ENCODE measurements at places on chromosomes 1 and 21.
A peak's percentile ranks its signal among the peaks of the same experiment; 100 is the strongest.

DNA sequence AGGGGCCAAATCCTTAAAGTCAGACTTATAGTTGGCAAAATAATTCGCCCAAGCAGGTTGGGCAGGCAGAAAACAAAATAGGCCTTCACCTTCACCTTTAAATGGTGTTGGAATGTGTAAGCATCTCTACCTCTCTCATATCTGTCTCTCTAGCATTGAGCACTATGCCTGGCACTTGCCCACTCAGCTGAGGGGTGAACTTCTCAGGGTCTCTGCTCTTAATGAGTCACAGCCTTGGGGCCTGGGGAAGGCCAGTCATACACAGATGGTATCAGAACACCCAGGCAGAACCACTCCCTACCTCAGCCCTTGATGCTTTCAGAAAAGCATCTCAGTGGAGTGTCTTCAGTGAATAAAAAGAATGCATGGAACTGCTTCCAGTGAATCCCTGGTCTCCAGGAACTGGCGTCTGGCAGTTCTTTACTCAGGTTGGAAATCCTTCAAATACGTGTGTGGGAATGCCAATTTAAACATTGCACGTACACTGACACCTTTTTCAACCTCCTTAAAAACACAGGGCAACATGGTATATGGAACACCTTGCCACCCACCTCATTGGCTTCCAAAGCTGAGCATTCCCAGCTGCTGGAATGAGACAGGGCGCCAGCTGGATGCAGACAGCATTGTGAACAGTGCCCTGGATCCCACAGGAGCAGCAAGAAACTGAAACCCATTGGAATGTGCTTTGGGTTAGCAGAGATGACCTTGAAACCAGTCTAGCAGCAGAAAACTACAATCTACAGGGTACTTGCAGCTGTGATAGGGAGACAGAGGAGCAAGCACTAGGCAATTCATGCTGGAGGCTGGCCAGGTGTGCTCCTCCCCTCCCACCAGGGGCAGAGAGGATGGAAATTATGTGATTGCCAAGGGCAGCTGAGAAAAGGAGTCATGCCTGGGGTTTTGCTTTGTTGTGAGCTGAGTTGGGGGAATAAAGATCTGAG, 30.0 kb downstream of the ZNF697 start:
- no peak for DNase-seq

GRCh38 chr21:33125680-33126375, 55.9 kb downstream of the OLIG1 start:
- DNase-seq: no peak

DNA sequence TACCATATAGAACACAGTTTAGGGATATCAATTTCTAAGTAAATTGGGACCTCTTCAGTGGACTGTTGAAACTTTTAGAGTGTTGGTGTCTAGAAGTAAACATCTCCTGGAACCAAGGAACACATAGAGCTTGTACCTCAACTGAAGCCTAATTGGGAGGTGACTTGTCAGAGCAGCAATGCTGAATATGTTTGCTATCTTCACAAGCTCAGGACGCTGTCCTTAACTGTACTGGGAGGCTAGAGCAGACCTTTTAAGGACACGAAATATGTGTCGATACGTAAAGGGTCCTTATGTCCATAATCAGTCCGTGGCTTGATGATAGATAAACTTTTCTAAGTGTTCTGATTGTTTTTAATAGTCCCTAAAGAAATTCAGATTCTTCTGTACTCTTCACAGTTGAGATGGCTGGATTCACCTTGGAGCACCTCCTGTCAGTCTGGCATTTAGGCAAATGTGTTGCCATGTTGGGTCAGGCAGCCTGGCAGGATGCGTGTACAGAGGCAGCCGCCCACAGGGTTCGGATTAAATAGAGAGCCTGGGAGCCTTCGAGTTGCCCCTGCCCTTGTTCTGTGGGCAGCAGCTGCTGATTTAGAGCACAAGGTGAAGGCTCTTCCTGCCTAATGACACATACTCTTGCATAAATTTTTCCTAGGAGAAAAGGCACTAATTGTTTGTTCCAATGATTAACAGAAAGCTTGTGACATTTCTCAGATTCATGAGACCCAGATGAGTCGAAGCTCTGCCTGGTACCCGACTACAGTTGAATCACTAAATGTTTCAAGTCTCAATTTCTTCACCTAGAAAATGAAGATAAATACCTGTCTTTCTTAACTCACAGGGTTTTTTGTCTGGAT, 3.6 kb downstream of the ACTN2 start:
- no peak for DNase-seq

DNA sequence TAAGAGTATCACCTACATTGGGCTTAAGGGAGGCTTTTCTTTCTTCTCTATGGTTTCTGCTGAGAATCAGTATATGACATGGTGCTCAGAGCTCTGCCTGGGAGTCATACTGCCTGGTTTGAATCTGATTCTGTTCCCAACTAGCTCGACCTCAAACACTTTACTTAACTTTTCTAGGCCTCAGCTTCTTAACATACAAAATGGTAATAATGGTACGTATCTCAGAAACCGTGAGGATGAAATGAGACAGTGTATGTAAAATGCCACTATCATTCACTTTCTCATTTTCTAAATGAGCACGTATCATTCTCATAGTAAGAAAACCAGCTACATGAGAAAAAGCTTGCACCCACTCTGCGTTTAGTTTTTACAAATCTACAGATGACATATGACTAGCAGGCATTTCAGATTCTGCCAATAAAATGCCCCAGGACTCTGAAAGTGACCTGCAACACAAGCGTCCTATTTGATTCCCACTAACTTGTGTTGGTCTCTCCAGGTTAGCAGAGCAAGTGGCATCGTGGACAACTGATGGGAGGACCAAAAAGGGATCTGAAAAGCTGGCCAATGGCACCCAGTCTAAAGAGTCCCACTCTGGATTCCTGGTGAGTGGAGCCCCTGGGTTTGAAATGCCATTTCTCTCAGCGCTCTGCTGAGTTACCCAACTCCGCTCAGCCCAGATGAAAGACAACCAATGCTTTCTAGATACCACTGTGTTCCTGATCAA, 6.1 kb downstream of the CTNNBIP1 start:
- DNase-seq: no peak

- DNase-seq: no peak
Observed at GRCh38 chr1:36831186-36831810, 203.0 kb downstream of the GRIK3 start.

- DNase-seq: no peak
Observed at GRCh38 chr1:193221651-193222050, 35.2 kb upstream of the B3GALT2 start.

DNA sequence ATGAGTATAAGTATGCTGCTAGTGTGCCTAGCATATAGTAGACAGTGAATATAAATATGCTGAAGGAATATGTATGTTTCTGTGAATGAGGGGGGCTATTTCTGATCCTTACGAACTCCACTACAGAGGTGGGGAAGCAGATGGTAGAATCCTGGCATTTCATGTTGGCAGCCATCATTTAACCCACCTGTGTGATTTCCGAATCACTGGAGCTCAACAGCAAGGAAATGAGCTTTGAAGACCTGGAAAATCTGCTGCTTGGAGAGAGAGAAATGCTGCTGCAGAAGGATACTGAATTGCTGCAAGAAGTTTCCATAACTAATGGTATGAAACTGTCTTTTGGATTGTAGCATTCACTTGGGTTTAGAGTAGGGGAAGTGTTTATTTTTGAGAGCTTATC, 83.5 kb downstream of the RABGAP1L start:
- DNase-seq: no peak

DNA sequence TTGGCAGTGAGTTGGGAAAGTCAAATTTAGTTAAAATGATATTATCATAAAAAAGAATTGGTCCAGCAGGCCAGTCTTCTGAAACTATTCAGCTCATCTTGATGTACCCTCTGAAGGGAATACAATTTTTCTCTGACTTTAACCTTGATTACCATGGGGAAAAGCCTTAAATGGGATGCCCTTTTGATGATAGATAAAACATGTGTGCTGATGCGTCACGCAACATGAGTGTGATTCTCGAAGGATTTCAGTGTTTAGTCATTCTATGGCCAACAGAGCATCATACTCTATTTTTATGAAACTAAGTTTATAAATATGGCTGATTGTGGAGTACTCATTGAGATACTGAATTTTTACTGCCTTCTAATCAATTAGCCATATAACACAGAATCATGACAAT, 171.5 kb downstream of the ZNF281 start:
- DNase-seq: no peak

- no peak for DNase-seq
Observed at GRCh38 chr1:60130703-60131102, 57.1 kb upstream of the C1orf87 start.

DNA sequence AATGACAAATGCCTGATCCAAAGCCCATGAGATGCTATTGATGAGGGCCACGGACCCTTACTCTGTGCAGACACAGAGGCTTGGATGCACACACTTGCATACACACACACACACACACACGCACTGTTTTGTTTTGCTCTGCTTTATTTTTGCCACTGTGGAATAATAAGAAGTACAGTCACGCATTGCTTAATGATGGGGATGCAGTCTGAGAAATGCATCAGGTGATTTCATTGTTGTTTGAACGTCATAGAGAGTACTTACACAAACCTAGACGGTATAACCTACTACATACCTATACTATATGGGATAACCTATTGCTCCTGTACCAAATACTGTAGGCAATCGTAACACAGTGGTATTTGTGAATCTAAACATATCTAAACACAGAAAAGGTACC, 104.4 kb downstream of the RHOU start:
- no peak for DNase-seq

DNA sequence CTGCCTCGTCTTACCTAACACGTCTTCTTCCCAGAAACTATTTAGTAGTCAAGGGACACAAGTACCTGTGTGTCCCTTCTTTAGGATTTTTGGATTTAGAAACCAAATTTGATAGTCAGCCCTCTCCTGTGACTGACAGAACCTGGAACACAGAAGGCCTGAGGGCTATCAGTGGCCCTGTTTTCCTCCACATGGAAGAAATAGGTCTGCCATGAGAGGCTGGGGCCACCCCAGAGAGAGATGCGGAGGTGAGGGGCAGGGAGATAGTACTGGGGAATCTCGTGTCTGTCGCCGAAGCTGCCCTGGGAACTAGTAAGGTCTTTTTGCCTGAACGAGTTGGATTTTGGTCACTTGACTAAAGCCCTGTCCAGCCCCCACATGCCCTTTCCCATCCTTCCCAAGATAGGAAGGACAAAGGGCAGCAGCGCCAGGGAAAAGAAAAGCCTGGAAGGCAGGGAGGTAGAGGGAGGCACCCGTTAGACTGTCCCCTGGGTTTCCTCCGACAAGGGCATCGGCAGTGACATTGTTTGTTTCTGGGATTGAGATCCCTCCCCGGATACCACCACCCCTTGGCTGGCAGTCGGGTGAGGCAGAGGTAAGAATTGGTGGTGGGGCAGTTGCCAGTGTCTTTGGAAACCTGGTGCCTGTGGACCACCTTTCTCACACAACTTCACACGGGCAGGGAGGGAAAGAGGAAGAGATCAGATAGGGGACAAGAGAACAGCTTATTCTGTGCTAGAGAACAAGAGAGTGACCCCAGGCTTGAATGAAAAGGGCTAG, 19.8 kb downstream of the SMIM12 start:
- DNase-seq: no peak

DNA sequence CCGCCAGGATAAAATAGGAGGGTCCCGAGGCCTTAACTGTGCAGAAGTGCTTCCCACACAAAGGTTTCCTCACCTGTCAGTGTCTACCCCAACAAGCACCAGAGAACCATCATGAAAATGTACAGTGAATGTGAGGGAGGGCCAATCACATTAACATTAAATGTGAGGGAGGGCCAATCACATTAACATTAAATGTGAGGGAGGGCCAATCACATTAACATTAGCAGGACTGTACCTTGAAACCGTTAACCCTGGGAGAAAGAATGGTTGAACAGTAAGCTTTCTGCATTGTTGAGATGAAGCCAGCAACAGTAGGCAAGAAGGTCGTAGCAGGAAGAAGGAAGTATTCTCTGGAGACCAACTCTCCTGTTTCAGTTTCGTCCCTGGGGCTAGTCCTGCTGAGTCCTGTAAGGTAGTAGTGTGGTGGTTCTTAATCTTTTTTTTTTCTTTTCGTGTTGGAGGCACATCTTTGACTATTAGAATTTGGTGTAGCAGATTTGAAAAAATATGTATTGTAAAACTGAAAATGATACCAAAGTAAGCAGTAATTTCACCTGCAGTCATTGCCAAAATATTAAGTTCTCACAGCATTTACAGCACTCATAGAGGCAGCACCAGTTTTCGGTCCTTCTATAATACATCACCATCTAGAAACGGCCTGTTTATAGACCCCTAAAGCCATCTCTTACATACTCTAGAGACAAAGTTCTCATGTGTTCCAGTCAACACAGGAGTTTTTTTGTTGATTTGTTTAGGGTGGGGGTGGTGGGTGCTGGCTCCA, 98.6 kb upstream of the PPP2R5A start:
- peak; percentile 16 for DNase-seq

- peak; percentile 70 for DNase-seq
Observed at GRCh38 chr1:26336477-26337205, 17.3 kb downstream of the CRYBG2 start.

DNA sequence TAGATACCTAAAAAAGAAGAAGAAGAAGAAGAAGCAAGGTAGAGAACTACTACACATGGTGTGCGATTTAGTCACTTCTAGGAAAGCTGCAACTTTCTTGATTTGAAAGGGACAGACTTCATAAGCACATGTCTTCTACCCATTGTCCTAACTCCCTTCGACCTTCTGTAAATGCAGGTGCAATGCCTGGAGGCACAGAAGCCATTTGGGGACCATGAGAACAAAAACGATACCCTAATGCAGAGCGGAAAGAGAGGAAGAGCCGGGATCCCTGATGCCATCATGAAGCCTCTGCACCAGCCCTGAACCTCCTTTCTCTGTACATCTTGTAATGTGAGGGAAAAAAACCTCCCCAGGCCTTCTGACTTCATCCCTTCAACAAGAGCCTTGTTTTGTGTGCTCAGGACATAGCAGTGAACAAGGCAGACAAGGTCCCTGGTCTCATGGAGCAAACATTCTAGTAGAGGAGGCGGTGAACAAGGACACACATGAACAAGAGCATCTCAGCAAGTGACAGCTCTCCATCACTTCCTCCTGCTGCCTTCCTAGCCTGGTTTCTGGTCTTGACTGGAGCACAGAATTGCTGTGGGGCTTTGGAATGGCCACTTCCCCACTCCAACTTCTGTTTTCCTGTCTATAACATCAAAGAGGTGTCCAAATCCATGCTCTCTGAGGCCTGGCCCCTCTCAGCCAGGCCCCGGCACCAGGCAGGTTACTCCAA, 5.5 kb upstream of the LAPTM5 start:
- no peak for DNase-seq

DNA sequence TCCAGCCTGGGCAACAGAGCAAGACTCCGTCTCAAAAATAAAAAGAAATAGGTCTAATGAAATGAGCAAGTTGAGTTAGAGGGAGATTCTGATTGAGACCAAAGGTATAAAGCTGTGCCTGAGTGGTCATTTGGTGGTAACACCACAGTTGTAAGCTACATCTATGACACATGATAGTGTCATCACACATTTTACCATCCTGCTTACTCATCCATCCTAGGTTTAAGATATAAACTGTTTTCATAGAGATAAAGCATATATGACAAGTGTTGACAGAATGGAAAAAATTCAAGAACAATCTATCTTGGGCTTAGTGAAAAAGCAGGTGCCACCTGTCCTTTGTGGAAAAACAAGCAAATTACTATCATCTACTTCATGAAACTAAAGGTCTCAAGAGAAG, 7.1 kb upstream of the CFAP141 start:
- no peak for DNase-seq
